ENCODE measurements at places on chromosomes 13 and 19.
A peak's percentile ranks its signal among the peaks of the same experiment; 100 is the strongest.

- no peak for DNase-seq
These were observed 52.3 kb downstream of the PTPRS start for GRCh38 chr19:5288347-5288739.

- DNase-seq: peak; percentile 66
These were observed 18.8 kb downstream of the PDCD5 start for GRCh38 chr19:32599736-32600157.

DNA sequence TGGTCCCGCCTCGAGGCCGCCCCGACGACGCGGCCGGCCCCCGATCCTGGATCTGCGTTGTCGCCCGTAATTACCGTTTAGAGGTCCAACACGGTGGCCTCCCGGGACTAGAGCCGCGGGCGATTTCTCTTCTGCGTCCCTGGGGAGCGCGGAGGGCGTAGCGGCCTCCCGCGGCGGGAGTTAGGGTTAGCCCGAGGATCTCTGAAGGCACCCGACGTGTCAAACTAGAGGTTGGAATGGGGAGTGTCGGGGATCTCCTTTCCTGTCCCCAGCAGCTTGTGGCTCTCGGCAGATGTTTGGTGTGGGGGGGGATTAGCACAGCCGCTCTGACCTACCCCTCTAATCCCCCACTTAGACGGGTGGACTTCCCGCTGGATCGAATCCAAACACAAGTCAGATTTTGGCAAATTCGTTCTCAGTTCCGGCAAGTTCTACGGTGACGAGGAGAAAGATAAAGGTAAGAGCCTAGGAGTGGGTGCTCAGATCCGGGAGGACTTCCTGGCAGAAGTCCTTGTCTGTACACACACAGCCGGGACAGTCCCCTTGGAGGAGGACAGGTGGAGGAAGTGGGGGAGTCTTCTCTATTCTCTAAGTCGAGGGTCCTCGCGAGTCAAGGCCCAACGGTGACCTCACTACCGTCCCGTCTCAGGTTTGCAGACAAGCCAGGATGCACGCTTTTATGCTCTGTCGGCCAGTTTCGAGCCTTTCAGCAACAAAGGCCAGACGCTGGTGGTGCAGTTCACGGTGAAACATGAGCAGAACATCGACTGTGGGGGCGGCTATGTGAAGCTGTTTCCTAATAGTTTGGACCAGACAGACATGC, 581 bp downstream of the CALR start:
- peak; percentile 52 for DNase-seq

DNA sequence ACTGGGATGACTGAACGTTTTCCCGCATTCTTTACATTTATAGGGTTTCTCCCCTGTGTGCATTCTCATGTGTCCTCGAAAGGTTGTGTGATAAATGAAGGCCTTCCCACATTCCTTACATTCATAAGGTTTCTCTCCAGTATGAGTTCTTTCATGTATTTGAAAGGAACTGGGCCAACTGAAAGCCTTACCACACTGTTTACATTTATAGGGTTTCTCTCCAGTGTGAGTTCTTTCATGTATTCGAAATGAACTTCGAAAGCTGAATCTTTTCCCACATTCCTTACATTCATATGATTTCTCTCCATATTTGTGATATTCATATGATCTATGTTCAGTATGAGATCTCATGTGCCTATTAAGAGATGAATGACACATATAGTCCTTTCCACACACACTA, 19.4 kb downstream of the ZNF709 start:
- no peak for DNase-seq

All from CD4-positive, alpha-beta T cell treated with Interleukin-12 subunit alpha and Interleukin-12 subunit beta, for 1 hour (primary cell).